Activated T-cell treated with anti-CD3 and anti-CD28 coated beads for 48 hours (primary cell): ENCODE measurements at places on chromosomes 7 and 10.

- DNase-seq, result no peak
These were observed 63.5 kb downstream of the REEP3 start for GRCh38 chr10:63584725-63585035.

GRCh38 chr7:114109721-114110120 lies 190.9 kb upstream of the PPP1R3A start:
- no peak for DNase-seq

- no peak for DNase-seq
These were observed 212.1 kb upstream of the PRSS58 start for GRCh38 chr7:142469696-142470543.

GRCh38 chr7:43462836-43463235 lies 120.1 kb upstream of the STK17A start:
- no peak for DNase-seq

DNA sequence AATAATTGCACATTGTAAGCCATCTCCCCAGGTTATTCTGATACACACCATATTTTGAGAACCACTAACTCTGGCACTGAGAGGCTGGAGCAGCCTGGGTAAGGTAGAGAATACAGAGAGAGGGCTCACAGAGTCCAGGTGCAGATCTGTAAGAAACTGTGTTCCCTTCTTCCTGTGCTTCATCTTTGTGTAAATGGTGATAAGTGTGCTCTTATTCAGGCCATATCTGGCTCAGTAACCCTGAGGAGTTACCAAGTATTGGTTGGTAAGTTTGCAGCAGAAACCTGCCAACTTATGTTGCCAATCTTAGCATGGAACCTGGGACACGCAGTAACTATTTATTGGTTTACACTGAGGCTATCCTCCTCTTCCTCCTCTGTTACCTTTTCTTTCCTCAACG lies 16.2 kb upstream of the ICA1 start:
- DNase-seq, result no peak

DNA sequence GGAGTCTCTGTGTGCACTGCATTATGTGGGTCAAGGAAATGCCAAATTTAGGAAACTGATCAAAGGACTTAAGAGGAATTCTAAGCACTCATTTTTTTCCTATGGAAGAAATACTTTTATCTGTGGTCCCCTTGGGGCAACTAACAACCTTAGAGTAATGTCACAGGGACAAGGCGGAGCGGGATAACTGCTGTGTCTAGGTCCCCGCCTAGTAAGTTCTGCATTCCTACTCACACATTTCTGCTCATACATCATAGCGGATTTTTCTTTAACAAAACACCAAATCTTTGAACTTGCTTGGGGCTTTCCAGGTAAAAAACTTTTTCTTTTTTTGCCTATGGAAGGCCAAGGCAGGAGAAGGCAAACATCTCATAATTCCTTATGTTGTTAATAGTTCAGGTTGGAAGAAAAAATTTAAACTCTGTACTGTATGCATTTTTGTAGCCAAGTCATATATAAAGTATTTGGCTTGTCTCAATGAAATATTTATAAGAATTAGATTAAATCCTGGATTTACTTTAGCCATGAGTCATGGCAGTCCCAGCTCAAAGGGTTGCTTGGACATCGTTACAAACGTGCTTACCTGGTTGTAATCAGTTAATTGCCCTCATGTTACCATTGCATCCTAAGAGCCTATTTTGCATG lies 285.0 kb downstream of the PHTF2 start:
- no peak for DNase-seq

- DNase-seq, result no peak
These were observed 60.8 kb upstream of the NAMPT start for GRCh38 chr7:106345421-106346166.

GRCh38 chr7:15603124-15603523 lies 41.3 kb upstream of the AGMO start:
- DNase-seq, result no peak

- DNase-seq, result no peak
These were observed 145.0 kb upstream of the CHST15 start for GRCh38 chr10:124238367-124238766.

DNA sequence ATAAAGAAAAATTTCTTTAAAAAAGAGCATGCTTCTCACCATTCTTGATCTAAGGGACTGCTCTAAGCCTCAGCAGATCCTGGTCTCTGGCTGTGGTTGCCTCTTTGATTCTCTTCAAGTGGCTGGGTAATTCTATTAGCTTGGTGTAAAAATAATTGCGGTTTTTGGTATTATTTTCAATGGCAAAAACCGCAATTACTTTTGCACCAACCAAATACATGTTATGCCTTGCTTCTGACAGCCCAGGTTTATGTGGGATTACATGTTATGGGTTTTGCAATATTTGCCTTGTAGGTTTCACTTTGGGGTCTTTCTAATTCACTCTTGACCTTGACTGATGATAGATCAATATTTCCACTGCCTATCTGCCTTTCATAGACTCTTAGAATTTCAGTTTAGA lies 20.0 kb upstream of the CREB5 start:
- DNase-seq, result no peak

DNA sequence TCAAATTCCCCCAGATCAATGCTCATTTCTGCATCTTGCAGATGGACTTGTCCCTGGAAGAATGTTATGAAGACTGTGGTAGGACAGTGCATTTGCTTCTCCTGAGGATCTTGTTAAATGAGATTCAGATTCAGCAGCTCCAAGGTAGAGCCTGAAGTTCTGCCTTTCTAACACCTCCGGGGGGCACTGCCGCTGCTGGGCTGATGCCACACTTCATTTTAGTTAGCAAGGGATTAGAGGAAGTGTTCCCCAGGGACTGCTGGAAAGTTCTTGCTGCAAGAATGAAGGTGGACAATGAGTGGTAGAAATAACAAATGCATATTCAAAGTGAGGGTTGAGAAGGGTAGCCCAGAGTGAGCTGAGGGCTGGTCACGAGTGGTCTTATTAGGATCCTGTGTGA lies 434.3 kb upstream of the AKR1E2 start:
- DNase-seq, result no peak

DNA sequence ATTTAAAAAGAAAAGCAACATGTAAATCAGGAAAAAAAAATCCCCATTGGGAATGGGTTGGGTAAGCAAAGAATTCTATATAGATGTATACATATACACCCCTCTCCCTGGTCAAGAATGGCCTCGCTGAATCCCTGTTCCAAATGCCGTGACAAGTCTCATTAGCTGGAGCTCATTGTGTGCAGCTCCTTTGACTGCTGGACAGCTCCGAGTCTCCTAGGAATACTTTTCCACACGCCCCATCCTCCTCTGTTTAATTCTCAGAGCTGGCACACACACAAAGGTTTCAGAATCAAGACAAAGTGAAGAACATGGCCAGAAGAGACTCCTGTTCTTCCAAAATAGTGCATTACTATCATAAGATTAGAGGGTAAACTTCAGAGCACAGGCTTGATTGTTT lies 130.9 kb upstream of the MKLN1 start:
- no peak for DNase-seq

- no peak for DNase-seq
These were observed 45.1 kb upstream of the CDK14 start for GRCh38 chr7:90551036-90551435.

GRCh38 chr10:5479481-5480161 lies 19.7 kb downstream of the CALML5 start:
- no peak for DNase-seq

DNA sequence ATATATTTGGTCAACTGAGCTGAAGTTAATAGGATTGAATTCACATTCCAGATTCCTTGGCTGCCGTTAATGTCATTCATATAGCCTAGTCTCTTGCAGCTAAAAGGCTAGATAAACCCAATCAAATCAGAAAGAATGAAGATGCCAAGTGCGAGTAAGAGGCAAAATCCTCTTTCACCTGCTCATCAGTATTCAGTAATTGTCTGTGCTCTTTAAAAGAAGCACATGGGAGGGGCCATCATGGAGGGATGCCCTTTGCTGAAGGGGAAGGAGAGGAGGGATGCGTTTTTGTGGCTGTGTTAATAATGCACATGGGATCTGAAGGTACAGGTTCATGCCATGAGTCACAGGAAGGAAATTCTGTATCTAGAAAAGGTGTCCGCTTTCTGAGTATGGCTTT lies 232.2 kb downstream of the TMEM178B start:
- no peak for DNase-seq

GRCh38 chr7:39946693-39947092 lies 3.4 kb upstream of the CDK13 start:
- DNase-seq, result no peak

GRCh38 chr7:131550846-131551245 lies 5.6 kb downstream of the PODXL start:
- DNase-seq, result no peak

DNA sequence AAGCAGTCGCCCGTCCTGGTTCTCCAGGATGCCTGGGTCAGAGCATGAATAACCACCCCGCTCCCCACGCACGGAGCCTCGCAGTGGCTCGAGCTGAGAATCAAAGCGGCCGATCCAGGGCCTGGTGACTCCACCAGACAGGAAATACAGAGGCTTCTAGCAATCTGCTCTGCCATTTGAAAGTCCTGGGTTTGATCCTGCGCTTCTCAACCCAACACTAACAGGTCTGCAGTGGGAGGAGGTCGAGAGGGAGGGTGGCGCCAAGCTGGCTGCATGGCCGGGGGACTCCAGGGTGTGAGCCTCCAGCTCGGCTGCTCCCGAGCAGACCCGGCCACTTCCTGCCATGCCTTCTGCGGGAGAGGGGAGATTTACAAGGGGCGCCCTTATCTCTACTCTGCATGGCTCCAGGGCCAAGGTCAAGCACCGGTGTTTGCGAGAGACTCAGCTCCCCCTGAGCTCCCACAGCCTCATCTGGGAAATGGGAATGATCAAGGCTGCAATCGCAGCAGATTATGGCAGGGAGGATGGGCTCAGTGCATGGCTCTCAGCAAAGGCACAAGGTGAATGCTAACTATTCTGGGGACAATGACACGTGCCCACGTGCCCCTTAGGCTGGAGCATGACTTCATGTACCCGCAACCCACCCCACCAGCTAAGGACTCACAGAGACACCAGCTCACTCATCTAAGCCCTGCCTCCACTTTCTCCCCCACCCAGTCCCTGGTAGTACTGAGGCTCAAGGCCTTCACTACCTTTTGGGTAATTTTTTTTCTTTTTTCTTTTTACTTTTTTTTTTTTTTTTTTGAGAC lies 73.9 kb upstream of the TNRC18 start:
- DNase-seq, result no peak

GRCh38 chr7:11730725-11731124 lies 101.3 kb downstream of the THSD7A start:
- DNase-seq, result no peak

DNA sequence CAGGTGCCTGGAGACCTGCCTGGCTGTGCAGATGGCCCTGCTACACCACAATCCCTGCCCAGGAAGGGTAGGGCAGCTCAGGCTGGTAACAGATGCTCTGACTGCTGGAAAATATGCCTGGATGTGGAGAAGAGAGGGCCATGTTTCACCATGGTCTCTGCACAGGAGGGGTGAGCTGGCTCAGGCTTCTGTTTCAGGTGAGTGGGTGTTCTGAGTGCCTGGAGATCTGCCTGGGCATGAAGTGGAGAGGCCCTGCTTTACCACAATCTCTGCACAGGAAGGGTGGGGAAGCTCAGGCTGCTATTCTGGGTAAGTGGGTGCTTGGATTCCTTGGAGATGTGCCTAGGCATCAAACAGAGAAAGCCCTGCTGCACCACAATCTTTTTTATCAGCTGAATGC lies 350.1 kb downstream of the KIF20B start:
- DNase-seq, result no peak

GRCh38 chr10:43943119-43943817 lies 294.6 kb upstream of the ZNF32 start:
- DNase-seq, result no peak

- no peak for DNase-seq
These were observed 992 bp upstream of the KIFBP start for GRCh38 chr10:68987611-68988010.

GRCh38 chr7:37957221-37957970 lies 37.0 kb downstream of the EPDR1 start:
- no peak for DNase-seq

GRCh38 chr7:92590711-92591310 lies 621 bp upstream of the FAM133B start:
- DNase-seq, result no peak

DNA sequence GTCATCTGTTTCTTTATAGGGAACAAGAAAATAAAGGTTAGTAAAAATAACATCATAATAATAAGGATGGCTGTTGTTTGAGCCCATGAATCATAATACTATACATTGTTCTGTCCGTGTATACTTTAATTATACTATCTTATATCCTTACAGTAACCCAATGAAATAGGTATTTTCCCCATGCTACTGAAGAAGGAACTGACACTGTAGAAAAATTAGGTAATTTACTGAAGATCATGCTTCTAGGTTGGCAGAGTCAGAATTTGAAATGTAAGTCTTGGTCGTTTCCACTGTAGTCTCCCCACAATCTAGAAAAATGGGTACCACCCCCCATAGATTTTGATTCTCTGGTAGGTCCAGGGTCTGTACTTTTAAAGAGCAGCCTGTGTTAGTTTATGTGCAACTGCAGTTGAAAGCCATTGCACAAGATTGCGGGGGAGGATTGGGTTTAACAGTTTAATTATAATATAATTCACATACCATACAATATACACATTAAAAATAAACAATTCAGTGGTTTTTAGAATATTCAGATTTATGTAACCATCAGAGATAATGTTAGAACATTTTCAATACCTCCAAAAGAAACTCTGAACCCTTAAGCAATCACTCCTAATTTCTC lies 47.7 kb downstream of the SHOC2 start:
- no peak for DNase-seq

DNA sequence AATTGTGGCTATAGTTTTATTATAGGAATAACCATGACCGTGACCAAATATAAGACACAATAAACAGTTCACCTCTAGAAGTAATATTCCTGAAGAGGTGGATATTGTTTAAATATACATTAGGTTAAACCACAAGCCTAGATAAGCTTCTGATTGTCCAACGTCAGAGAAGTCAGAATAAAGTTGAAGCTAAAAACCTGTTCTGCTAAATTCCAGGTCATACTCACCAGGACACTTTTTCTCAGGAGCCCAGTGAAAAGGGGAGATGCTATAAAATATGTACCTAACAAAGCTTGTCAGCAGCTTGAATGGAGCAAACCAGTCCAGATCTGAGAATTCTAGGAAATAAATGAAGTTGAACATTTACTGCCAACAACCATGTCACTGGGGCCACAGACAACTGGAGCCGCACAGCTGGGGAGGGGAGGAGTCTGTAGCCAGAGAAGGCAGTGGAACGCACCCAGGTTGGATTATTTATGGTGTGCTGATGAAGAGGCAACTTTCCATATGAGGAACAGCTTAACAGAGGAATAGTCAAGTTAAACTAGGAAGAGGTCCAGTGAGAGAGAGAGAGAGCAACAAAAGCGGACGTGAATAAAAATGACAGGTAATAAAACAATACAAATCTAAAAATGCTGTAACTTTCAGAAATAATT lies 191.1 kb downstream of the ZNF438 start:
- no peak for DNase-seq
